GM03348 (cell line): ENCODE measurements at places on chromosomes 11 and 22.

- DNase-seq: peak; percentile 72
Observed at GRCh38 chr22:42920101-42920820, 63.2 kb upstream of the ARFGAP3 start.

- no peak for DNase-seq
Observed at GRCh38 chr22:45218976-45219375, 21.7 kb downstream of the KIAA0930 start.

DNA sequence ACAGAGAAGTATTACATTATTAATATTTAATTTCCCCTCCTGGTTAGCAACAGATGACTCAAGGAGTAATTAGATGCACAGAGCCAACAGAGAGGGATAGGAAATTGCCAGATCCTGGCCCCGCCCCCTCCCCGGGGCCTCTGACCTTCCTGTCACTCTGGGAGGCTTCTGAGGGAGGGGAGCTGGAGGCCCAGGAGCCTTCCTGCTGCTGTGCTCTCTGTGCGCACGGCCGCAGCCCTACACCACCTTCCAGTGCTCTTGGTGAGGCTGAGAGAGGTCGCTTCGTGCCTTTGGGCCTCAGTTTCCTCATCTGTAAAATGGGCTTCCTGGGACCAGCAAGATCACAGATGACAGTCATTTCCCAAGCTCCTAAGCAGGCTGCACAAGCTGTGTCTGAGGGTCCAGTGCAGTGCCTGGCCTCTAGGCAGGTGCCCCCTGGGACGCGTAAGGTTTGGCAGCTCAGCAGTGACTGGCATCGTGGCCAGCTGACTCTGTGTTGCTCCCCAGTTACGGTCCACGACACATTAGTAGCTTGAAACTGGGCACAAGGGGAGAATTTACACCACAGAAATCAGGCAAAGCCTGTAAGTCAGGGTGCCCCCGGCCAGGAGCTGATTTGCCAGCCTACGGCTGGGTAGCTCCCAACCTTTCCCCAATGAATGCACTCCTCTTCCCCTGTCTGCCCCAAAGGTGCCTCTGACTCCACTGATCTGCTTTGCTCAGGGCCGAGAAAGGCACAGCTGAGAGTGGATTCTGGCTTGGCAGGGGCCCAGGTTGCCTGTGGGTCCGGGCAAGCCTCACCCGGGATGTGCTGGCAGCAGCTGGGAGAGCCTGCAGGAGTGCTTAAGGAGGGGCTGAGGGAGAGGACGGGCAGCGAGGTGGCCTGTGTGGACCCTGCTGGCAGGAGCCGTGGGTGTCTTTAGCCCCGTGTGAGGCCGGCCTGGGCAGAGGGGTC, 2.3 kb downstream of the ADORA2A start:
- peak; percentile 50 for DNase-seq

- DNase-seq: no peak
Observed at GRCh38 chr11:118168751-118169150, 7.7 kb downstream of the SCN2B start.

DNA sequence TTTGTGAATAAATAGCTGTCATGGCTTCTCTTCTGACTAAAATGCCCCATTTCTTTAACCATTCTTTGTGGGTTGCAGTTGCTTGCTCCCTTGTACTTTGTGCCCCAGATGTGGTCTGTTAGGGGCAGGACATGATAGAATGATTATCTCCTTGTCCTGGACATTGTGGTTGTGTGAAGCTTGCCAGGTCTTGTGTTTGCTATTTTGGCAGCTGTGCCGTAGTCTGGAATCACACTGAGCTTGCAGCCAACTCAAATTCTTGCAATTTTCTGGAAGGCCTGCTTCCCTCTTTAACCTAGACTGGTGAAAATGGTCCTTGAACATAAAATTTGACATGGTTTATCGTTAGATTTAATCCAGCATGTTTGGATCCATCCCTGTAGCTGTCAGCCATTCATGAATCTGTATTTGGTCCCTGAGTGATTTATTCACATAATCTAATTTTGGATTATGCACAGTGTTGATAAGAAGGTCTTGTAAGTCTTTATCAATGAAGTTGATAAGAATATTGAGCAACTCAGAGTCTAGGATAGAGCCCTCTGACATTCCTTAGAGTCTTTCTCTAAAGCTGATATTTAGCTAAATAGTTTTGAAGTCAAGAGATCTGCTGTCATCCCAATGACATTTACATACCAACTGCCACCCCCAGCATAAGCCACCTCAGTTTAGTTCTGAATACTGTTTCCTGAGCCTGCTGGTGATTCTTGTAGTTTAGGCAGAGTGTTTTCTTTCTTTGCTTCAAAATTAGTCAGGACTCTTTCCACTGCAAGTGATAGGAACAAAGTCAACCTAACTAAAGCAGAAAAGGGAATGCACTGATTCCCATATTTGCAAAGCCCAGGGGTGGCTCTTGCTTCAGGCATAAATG, 9.8 kb downstream of the SPON1 start:
- DNase-seq: peak; percentile 22

GRCh38 chr11:119684361-119685110, 44.5 kb downstream of the NECTIN1 start:
- DNase-seq: peak; percentile 82

DNA sequence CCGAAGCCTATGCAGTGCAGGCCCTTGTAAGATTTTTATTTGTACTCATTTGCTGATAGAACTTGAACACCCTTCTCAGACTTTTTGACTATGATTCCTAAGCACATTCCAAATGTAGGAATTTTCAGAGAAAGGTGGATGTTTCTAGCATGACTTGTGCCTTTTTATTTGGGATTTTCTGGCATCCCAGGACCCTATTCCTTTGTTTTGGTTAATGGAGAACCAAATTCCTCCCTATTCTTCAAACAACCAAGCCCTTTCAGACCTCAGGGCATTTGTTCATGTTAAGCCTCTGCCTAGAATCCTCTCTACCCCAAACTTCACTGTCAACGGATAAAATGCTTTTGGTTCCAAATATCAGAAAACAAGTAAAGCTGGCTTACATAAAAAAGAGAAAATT, 371.1 kb downstream of the DDX10 start:
- DNase-seq: no peak

DNA sequence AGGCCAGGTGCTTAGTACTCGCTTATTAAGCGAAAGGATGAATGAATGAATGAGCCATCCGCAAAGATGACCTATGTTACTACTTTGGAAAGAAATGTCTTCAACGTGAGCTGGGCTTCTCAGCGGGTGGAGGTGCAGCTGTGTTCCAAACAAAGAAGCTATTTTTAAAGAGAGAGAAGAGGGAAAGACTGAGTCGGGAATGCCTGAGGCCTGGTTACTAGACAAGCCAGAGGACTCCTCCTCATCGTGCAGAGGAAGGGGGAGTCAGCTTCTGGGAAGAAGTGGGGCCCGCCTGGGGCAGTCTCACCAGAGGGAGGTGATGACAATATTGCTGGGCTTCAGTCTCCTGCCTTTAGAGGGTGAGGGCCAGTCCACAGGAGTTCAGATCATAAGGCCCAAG, 30.4 kb upstream of the CD5 start:
- DNase-seq: no peak

DNA sequence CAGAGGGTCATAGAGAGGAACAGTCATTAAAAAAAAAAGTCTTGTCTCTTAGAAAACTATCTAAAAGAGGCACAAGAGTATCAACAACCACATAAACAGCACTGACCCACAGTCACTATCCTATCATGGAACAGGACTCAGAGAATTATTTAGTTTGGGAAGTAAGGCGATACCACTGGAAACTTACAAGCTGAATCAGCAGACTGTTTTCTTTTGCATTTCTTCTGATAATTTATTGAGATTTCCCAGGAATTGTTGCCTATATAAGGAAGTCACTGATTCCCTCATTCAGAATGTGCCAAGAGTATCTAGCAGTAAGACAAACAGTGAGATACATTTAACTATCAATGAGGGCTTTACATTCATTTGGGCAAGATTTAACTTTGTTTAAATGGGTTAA, 304.1 kb downstream of the GUCY1A2 start:
- DNase-seq: no peak

GRCh38 chr11:1279674-1280055, 29.8 kb downstream of the TOLLIP start:
- no peak for DNase-seq

GRCh38 chr11:127898422-127899365, 688.7 kb downstream of the ETS1 start:
- DNase-seq: no peak

DNA sequence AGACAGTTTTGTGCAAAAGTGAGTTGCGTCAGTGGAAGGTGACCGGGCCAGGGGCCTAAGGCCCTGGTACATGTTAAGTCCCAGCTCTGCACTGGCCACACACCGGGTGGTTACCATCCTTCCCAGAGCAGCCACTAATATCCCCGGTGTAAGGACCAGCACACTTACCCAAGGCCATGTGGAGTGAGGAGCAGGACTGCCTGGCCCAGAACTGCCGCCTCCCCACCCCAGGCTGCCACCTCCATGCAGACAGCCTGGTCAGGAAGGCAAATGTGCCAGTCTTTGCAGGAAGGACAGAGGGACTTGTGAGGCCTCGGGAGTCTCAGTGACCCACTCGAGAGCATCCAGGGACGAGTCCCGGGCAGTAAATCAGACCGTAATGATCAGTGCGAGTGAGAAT, 102.9 kb downstream of the MORC2 start:
- DNase-seq: peak; percentile 3

DNA sequence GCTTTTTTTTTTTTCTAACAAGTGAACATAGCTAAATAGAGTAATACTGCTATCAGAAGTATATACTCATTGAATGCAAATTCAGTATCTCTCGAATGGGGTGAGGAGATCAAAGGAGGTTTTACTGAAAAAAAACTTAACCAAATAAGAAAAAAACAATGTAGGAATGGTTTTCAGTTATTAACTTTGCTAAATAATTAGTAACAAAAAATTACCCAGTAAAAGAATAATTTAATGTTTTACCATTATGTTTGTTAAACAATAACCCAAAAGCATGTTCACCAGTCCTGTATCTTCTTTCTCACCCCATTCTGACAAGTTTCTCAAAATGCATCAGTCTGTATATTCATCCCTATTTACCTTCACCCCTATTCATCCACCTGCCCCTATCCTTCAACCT, 22.6 kb upstream of the CTSC start:
- no peak for DNase-seq

DNA sequence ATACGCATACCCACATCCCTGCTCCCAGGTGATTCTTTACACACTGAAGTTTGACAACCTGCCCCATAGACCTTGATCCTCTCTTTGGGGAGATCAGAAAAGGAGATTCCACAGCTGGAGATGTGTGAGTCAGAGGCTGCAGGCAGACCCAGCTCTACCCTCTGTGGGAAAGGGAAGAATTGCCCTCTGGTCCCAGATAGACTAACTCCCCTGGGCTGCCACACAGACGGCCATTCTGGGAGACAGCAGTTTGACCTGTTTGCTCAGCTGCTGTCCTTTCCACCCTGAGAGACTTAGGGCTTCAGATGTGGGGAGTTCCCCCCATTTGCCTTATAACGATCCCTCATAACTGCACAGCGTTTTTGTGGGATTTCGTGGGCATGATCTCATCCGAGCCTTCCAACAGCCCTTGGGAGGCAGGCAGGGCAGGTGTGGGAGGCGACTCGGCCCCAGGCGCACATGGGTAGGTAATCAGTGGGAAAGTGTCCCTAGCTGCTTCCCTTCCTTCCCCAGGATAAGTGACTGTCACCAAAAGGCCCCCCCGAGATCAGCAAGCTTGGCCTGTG, 14.1 kb downstream of the FAM83F start:
- DNase-seq: no peak

DNA sequence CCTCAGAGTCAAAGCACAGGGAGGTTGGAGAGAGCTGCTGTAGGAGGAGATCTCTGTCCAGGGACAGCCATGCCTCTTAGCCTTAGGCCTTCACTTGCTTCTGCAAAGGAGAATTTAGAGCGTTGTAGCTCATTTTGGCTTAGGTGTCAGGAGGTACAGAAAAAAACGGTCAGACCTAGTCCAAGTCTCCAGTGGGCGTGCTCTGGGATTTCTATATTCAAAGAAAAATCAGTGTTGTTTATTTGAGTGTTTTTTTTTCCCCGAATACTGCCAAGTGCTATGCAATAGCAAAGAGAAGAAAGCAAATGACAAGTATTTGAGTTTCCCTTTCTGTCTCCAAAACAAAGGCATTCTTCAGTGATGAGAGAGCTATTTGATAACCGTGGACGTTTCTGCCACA, 22.7 kb upstream of the OPCML start:
- DNase-seq: no peak

GRCh38 chr11:9851366-9851765, 187.5 kb downstream of the SWAP70 start:
- peak; percentile 33 for DNase-seq

DNA sequence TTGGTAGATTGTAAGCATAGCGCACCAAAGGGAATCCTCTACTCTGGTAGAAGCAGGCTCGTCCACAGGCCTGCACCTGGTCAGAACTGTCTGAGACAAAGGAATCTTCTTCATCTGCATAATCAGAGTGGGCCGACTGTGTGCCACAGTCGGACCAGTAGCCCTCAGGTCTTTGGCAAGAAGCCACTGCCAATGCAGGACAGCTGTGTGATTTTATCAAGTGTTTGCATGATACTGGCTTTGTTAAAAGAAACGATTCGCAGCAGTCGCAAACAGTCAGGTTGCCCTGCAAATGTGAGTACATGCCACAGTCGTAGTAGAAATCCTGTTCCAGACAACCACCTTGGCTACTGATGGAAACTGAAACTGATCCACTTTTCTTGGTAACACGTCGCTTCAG, 4.9 kb upstream of the CCDC34 start:
- DNase-seq: no peak
